ENCODE measurements at places on chromosomes 1 and 21.

DNA sequence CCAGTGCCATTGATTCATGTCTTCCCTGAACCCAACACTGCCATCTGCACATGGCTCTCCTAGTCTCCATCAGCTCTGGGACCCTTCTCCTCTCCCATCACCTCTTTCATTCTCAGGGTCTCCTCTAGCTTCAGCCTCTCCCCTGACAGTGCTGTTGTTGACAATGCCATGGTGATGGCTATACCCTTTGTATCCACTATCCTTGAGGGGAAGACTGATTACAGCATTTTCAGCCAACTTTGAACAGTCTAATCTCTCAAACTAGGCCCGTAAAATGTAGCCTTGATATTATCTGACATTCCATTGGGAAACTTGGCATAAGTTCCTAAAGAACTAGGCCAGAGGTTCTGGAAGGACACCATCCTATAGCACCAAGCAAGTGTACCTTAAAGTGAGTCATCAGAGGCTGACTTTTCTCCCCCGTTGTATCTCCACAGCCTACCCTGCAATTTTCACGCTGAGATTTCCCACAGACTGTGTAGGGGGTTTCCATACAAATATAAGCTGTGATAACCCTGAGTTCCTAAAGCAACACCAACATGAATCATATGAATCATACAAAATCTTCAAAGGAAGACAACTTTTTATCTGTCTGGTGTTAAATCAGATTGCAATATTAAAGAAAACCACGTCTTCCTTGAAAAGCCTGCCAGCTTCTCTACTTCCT, 5.8 kb downstream of the HAO2 start:
- no peak for DNase-seq

DNA sequence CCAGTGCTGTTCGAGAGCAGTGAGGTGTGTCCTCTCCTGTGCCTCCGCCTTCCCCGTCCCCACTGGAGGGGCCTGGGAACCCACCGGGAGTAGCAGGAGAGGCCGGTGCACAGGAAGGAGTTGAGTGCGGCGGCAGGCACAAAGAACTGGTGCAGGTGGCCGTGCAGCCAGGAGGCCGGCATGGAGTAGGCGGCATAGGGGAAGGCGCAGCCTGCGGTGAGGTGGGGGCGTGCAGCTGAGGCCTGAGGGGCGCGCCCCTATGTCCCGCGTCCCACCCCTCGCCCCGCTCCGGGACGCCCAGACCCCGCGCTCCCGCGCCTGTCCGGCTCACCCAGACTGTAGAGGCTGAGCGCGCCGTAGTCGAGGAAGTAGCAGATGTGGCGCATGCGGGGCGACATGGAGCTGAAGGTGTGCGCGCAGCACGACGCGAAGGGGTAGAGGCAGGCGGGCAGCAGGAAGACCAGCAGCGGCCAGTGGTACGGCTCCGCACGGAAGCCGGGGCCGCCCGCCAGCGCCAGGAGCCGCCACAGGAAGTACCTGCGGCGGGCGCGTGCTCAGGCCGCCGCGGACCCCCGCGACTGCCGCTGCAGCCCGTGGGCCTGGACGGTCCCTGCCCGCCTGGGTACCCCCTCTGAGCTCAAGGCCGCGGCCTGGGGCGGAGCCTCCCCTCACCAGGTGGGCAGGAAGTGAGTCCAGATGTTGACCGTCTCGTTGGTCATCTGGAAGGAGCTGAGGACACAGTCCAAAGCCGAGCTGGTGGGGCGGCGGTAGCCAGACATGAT, 2.2 kb downstream of the PAQR6 start:
- DNase-seq: no peak

DNA sequence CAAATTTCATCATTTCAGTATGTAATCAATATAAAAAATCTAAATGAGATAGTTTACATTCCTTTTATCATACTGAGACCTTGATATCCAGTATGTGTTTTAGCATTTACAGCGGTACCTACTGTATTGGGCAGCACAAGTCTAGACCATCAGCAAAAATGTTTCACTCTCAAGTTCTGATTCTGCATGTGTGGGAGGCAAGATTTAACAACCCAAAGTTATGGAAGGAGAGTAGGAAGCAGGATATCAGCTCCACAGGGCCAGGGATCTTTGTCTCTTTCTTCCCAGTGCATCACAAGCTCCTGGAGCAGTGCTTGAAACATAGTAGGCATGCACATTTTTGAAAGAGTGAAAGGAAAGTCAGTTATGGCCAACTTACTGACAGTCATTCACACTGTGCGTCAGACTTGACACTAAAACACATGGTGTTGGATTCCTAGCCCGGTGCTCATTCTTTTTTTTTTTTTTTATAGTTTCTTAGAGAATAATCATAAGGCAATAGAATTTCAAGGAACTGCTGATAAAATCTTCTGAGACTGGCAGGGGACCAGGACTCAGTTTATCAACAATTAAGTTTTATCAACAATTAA, 6.1 kb downstream of the TENT5C start:
- DNase-seq: no peak

GRCh38 chr1:13682444-13682843, 17.5 kb upstream of the PRDM2 start:
- no peak for DNase-seq

- no peak for DNase-seq
These were observed 198.3 kb downstream of the DUSP10 start for GRCh38 chr1:221543529-221544120.

DNA sequence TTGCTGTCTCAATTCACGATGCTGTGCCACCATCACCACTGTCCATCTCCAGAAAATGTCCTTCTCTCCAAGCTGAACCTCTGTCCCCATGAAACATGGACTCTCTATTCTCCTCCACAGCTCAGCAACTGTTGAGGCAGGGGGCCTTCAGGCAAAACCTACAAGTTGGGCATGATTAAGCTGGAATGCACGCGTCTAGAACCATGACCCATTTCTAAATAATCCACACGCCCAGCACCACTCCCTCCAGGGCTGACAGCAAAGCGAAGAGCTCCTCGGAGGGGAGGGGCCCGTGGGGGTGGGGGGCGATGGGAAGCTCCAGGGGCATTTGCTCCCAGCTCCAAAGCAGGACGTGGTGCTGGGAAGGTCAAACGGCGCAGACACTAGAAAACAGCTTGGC, 3.3 kb upstream of the HES5 start:
- DNase-seq: no peak

GRCh38 chr1:235831148-235831547, 35.6 kb downstream of the LYST start:
- DNase-seq: no peak

DNA sequence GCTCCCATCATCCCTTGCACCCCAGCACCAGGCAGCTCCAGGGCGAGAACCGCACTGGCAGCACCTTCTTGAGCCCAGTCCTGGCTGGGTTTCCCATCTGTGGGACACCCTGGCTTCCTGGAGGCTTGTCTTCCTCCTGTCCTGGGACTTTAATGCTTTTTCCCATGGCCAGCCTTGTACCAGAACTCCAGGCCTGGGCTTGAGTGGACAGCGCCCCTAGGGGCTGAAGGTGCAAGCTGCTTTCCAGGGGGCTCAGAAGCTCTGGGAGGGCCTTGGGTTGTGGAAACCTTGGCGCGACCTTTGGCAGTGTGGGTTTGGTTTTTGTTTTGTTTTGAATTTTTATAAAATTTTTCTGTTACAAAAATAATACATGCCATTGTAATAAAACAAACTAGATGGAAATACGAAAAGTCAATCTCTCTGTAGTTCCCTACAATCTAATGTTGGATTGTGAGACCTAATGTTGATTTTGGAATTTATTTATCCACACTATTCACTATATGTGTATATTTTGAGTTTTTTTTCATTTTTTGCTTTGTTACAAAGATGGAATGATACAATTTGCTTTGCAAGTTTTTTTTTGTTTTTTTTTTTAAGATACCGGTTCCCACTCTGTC, 33.8 kb upstream of the RPL11 start:
- DNase-seq: peak; percentile 22

DNA sequence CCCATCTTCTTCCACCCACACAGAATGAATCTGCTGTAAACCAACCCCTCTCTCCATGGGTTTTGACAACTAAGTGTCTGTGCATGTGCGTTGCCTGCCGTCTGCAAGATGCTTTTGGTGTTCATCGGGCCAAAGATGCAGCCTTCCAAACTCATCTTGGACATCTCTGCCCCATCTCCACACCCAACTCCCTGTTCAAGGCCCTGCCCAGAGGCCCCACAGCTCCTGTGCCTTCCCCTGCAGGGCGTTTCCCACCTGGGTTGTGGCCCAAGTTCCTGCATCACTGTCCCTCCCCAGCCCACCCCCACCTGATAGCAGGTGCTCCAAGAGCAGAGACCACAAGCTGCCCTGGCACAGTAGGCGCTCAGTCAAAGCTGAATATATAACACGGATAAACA, 103.2 kb downstream of the BCAR3 start:
- no peak for DNase-seq

GRCh38 chr1:205976708-205977401, 26.3 kb downstream of the RAB7B start:
- no peak for DNase-seq

DNA sequence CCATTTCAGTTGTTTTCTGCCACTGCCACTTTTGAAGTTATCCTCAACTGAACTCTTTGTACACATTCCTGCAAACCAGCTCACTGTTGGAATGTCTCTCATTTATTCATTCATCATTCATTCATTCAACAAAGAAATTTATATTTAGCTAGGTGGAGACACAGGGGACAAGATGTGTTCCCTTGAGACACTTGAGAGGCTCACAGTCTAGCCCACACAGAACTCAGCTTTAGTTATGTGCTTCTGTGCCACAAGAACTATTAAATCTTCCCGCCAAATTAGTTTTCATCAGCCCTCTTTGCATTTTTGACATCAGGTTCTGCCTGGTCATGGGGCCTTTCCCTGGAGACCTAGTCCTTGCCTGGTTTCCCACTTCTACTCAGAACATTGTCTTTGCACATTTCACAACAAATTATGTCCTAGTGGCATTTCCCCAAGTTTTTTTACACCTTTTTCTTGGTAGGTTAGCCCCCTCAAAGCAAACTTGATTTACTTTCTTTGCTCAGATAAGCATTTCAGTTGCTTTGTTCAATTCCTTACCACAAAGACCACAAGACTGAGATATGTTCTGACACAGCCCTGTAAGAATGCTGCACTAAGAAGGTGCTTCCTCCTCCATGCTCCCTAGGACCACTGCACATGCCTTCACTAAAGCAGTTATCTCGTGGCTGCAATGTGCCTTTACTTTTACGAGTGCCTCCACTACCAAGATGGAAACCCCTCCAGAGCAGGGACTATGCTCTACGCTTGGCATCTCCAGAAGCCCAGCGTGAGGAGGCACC, 31.0 kb downstream of the ILDR2 start:
- no peak for DNase-seq

GRCh38 chr1:94946886-94947285, 20.0 kb upstream of the CNN3 start:
- DNase-seq: no peak

DNA sequence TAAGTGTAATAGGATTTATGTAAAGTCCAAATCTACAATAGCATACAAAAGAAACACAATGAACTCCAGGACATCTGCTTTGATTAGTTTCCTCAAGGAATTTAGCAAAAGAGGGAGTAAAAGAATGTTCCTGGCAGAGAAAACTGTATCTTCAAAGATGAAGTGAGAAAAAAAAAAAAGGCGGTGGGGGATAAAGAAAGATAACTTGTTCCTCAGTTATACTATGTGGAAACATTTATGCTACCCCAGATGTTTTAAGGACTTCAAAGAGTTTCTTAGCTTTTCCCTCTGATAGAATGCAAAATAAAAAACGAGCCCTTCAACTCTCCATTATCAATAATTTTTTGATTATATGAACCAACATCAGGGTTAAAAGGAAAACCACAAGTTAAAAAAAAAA, 908.9 kb upstream of the ADGRL2 start:
- no peak for DNase-seq

- DNase-seq: no peak
These were observed 44.1 kb downstream of the NIBAN1 start for GRCh38 chr1:184930232-184930631.

GRCh38 chr1:30719406-30720270, 3.7 kb downstream of the MATN1 start:
- no peak for DNase-seq

DNA sequence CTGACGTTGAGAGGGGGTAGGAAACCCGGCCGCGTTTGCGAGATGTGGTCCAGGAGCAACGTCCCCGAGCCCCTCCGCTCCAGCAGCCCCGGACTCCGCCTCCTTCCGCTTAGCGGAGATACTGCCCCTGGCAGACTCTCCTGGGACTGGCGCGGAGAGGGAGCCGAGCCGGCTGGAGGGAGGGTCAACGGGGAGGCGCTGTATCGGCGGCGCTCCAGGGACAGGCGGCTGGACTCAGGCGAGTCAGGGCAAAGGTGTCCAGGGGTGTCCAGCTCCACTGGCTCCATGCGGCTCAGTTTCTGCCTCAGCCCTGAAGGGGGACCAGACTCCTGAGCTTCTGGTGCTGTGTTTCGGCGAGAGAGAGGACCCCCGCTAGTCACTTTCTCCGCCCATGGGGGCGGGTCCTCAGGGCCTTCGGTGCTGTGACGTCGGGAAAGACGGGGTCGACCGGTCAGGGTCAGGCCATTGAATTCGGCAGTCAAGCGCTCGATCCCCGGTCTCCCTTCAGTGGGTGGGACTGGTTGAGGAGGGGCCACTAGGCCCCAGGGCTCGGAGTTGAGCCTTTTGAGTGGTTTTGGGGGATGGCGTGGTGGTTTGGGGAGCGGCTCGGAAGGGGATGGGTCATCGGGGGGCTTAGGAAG, 2.8 kb upstream of the LIX1L start:
- DNase-seq: no peak

Measured in activated CD8-positive, alpha-beta memory T cell treated with anti-CD3 and anti-CD28 coated beads for 48 hours (primary cell).